Smooth muscle cell of trachea (primary cell): ENCODE measurements at places on chromosomes 7 and 10. TPM values are rescaled to one million over a fixed set of nuclear protein-coding genes. Genes with fewer than 3 reads are reported as not detected.

RSPH10B2 gene
- total RNA-seq = under 0.01 and 0.66 TPM in 2 replicates

C10orf62 gene
- total RNA-seq = 0.15 TPM in 1 of 2 replicates, not detected in the other

BLVRA gene
- 51.9 and 67.6 TPM in 2 replicates for total RNA-seq

LIPJ gene
- total RNA-seq = 0.17 TPM in 1 of 2 replicates, not detected in the other

GIGYF1 gene
- 20.4 and 23.5 TPM in 2 replicates for total RNA-seq

FXYD4 gene
- not detected in 2 replicates for total RNA-seq

OR6V1 gene
- not detected in 2 replicates for total RNA-seq

SPACDR gene
- total RNA-seq = 0.73 and 2.6 TPM in 2 replicates

DMBT1 gene
- under 0.01 TPM in 2 replicates for total RNA-seq

PNLIPRP1 gene
- not detected in 2 replicates for total RNA-seq

IGFBP1 gene
- total RNA-seq = not detected in 2 replicates

GIMAP6 gene
- total RNA-seq = 0.15 TPM in 1 of 2 replicates, not detected in the other

RAPGEF5 gene
- total RNA-seq = 1.3 and 1.6 TPM in 2 replicates

TIMM23 gene
- total RNA-seq = 61.2 and 84.8 TPM in 2 replicates

SSC4D gene
- total RNA-seq = 0.33 and 0.73 TPM in 2 replicates

EBF3 gene
- total RNA-seq = 9.9 and 16.5 TPM in 2 replicates

TMEM236 gene
- under 0.01 TPM in 2 replicates for total RNA-seq

VWA2 gene
- 0.58 and 0.83 TPM in 2 replicates for total RNA-seq

IQUB gene
- total RNA-seq = 0.83 and 1.2 TPM in 2 replicates

CALY gene
- 0.33 TPM in 1 of 2 replicates, not detected in the other for total RNA-seq

AKR1D1 gene
- total RNA-seq = not detected in 2 replicates

NRCAM gene
- 0.50 and 1.5 TPM in 2 replicates for total RNA-seq

AGR3 gene
- not detected in 2 replicates for total RNA-seq

CDC14C gene
- total RNA-seq = 0.15 and 0.17 TPM in 2 replicates

AGR2 gene
- total RNA-seq = not detected in 2 replicates

MNX1 gene
- not detected in 2 replicates for total RNA-seq

MMRN2 gene
- 3.6 and 4.8 TPM in 2 replicates for total RNA-seq

NFE2L3 gene
- 1.2 and 5.1 TPM in 2 replicates for total RNA-seq

NCAPG2 gene
- 7.3 and 39.7 TPM in 2 replicates for total RNA-seq

AKR1B1 gene
- 105 and 235 TPM in 2 replicates for total RNA-seq

NKX2-3 gene
- not detected in 2 replicates for total RNA-seq

SKIDA1 gene
- total RNA-seq = 0.73 and 0.99 TPM in 2 replicates

CPN1 gene
- not detected in 2 replicates for total RNA-seq

CTNNA3 gene
- total RNA-seq = under 0.01 TPM in 1 of 2 replicates, not detected in the other

MPP7 gene
- total RNA-seq = under 0.01 and 0.29 TPM in 2 replicates

TFPI2 gene
- total RNA-seq = 6.6 and 14.5 TPM in 2 replicates

CLDN4 gene
- 1.3 and 1.7 TPM in 2 replicates for total RNA-seq

CYP26C1 gene
- total RNA-seq = under 0.01 TPM in 1 of 2 replicates, not detected in the other
